Fibroblast of the aortic adventitia (primary cell): ENCODE measurements at places on chromosomes 11 and 22.
A peak's percentile ranks its signal among the peaks of the same experiment; 100 is the strongest.

DNA sequence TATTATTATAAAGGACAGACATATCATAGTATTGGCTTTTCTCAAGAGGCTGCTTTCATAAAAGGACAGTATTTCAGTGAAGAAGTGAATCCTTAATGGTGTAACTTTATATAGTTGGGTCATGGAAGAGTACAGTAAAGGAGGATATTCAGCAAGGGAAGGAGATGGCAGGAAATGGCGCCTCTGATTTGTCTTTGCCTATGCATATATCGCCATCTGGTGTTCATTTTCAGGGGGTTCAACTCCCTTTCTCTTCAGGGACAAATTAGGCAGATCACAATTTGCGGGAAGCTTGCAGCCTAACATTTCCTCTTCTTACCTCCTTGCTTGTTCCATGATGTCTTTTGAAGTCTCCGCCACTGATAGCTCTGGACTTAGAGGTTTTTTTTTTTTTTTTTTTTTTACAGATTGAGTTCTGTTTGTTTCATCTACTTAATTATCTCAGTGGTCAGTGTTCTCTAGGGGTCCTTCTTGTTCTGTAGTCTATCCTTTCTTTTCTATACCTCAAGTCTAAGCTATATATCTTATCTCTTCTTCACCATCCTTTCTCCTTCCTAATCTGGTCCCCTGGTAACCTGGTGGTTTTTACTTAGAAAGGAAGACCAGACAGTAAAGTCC lies 21.8 kb upstream of the RRM1 start:
- DNase-seq: peak; percentile 89

DNA sequence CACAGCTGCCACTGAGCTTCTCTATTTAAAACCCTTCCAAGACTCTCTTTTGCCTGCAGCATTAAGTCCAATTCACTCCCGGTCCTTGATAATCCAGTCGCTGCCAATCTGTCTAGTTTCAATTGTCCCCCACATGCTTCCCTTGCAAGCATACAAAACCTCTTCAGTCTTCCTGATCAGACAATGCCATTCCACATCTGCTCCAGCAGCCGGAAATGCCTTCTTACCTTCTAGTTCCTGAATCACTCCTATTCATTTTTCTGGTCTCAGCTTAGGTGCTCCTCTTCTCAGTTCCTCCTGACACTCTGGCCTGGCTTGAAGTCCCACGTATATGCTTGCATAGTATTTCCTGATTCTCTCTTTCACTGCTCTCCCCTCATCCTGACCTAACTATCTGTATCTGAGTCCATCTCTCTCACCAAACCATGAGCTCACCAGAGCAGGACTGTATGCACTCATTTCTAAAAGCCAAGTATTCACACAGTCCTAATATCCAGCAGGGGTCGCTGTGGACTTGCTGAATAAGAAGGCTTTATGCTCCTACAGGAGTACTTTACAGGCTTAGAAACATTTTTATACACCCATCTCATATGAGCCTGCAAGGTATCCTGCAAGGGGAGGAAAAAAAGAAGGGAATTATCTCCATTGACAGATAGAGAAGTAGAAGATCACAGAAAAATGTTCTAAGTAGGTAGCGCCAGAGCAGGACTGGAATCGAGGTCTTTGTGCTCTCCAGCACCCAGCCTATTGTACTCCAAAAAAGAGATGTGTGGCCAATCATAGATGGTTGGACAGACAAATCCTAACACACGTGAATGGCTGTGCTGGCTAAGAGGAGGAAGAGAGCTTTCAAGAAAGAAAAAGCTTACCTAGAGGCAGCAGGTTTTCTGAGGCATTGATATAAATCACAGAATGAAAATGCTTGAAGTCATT lies 19.2 kb downstream of the XRRA1 start:
- DNase-seq: peak; percentile 96

DNA sequence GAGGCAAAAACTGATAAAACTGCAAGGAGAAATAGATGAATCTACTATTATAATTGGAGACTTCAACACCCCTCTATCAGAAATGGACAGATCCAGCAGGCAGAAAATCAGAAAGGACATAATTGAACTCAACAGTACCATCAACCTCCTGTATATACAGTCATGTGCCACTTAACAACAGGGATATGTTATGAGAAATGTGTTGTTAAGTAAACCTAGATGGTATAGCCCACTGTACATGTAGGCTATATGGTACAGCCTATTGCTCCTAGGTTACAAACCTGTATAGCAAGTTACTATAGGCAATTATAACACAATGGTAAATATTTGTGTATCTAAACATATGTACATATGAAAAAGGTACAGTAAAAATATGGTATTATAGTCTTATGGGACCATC lies 66.8 kb upstream of the PHF21A start:
- no peak for DNase-seq

GRCh38 chr11:129881570-129882170 lies 13.7 kb downstream of the NFRKB start:
- peak; percentile 22 for DNase-seq

GRCh38 chr22:47599753-47600152 lies 837.3 kb downstream of the TBC1D22A start:
- no peak for DNase-seq

DNA sequence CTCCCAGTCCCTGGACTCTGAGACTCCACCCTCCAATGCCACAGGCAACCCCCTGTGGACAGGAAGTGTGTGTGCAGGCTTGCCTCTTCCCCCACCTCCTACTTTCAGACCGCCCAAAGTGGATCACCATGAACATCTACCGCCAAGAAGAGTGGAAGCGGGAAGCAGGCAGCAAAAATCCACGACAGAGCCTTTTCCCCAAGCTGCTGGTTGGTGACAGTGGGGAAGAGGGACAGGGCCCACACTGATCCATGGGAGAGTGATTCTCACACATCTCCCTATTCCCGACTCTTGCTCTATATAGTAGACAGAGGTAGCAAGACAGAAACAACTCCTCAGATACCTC lies 53.4 kb upstream of the SPATA19 start:
- no peak for DNase-seq

GRCh38 chr11:117296881-117297280 lies 5.7 kb downstream of the BACE1-AS start:
- DNase-seq: no peak

- no peak for DNase-seq
These were observed 14.2 kb upstream of the APOL6 start for GRCh38 chr22:35634015-35634414.

DNA sequence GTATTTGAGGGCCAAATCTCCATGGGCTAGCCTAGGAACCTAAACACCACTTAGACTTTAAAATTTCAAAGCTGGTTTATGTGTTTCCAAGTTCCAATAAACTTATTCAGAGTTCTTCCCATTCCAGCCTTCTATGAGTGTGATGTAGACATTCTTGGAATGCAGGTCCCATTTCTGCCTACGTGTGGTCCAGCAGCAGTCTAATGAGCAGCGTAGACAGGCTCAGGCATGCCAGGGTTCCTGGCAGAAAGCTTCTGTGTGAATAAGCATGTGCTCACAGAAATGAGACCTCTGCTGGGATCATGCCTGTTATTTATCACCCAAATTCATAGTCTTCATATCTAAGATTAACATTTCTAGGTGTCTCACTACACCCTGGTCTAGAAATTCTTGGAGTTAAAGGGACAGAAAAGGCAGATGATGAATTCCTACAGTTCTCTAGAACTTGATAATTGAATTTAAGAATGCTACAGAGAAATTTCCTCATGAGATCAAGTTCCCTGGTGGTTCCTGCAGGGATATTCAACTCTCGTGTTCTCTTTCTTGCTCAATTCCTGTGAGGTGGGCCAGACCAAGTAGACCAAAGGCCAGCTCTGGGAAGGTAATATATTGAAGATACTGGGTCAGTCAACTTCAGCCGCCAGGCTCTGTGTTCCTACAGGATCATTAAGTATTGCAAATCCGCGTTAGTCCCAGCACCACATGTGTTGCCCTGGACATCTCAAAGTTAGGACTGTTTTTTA lies 17.6 kb downstream of the RNF185 start:
- peak; percentile 97 for DNase-seq

DNA sequence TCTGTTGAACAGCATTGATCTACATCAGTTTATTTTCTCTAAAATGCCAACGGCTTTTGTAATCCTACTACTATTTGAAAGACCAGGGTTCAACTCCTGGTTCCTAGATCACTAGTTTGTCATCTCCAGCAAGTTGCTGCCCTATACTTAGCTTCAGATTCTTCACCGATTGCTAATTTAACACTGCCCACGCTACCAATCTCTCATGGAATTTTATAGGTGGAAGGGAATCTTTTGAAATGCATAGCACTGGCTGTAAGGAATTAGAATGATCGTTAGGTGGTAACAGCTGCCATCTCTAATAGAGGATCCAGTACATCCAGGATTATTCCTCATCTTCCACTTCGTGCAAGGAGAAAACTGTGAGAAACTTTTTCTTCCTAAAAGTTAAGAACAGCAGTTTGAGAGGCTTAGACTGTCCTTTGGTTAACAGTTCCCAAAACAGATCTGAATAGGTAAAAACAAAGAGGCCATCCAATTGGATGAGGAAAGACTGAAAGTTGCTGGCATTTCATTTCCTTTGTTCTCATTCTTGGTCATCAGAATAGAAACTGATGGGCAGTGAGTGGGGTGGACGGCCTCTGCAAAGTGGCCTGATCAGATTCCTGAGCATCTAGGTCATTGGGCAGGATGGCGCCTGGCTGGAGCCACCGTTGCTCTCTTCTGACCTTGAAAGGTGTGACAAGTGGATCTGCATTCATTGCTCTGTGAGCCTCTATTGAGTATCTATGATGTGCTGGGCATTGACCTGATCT lies 236.3 kb upstream of the SORL1-AS1 start:
- DNase-seq: no peak

- no peak for DNase-seq
These were observed 190.9 kb downstream of the ADAMTS15 start for GRCh38 chr11:130639369-130639768.
